KBM-7 (cell line): ENCODE measurements at places on chromosomes 2 and 18.

GRCh38 chr2:165287094-165287778, 48.0 kb downstream of the SCN2A start:
- DNase-seq: no peak

DNA sequence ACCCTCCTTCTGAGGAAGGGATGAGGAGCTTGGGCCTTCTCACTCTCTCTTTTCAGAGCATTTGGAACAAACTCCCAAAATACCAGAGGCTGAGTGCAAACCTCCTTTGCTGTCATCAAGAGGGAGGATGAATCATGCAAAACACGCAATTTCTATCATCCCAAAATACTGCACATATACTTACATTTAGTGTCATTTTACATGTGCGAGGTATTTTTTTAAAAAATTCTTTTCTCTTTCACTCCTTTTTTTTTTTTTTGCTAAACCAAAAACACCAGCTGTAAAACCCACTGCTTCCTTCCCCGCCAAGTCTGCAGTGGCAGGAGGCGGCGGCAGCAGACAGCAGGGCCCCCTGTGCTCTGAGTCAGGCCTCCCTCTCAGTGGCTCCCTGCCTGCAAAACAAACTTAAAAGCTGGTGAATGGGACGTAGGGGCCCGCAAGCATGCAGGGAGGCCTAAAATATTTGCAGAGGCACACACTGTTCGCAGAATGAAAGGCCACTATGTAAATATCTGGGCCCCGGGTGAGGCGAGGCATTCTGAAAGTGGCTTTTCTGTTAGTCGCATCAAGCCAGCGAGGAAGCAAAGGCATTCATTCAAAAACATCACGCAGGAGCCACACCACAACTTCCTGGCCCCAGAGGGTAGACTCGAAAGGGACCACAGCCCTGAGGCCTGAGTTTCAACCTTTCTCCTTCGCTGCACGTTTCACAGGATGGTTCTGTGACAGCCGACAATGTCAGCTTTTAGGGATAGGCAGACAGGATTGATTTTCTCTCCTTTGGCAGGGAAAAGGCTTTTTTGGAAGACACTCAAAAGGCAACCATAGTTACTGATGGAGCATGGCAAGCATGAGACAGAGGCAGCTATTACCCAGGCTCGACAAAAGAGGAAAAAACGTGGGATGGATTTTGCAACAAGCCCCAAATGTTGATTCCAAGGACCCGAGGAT, 73.4 kb downstream of the ACTR2 start:
- DNase-seq: peak; percentile 77

DNA sequence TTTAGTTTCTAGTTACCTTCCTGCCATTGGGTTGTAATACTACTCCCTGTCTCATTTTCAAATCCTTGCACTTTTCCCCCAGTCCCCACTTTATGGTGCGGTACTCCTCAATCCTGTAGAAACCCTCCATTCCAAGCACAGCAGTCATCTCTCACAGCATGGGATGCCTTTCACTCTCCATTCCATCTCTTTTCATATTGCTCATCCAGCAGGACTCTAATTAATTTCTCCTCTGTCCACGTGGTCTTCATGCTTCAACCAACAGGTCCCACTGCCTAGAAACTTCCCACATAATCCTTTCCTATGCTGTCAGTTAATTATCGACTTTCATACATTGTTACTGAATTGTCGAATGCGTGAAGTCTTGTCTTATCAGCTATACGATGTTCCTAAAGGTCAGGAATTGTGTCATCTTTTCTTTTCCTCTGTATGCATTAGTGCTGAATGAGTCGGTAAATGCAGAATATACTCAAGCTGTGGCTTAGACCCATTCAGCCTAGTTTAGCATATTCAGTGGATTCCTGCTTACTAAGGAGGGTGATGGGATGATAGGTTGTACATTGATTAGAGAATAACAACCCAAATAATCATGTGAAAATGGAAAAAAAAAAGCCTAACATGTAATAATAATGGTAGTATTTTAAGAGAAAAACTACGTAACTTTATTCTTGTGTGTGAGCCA, 89.7 kb downstream of the CRIM1 start:
- DNase-seq: no peak

GRCh38 chr2:106827158-106827557, 58.8 kb downstream of the ST6GAL2 start:
- DNase-seq: no peak

DNA sequence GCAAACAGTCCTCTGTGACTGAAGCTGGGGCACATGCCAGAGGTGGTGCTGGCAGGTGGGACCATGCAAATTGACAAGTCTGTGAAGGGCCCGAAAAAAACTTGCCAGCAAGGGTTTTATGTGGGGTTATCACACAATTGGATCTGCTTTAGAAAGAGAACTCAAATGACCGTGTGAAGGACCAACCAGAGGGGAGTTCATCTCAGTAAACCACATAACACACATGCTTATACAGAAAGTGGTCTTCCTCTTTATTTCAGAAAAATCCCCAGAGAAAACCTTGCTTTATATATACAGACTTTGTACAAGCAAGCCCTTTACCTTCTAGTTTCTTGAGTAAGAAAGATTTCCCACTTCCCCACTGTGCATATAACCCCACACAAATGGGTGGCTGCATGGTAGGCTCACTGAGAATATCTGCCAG, 46.7 kb downstream of the KIDINS220 start:
- DNase-seq: no peak

DNA sequence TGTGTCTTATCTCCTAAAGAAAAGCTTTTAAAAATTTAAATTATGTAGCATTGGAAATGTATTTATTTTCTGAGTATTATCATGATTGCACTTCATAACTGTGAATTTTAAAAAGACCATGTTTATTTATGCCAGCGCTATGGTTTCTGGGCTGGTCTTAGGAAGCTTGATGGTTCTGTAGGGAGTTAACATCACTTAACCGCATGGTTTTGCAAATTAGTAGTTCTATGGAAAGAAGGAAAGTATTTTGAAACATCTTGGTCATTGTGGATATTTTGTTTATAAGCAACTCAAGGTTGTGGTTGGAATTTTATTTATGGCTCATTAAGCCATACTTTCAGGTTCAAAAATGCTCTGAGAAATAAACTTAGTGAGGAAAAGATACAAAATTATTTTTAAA, 549.4 kb downstream of the STK39 start:
- DNase-seq: no peak

- DNase-seq: no peak
Observed at GRCh38 chr2:176637486-176638166, 368.4 kb downstream of the MTX2 start.

DNA sequence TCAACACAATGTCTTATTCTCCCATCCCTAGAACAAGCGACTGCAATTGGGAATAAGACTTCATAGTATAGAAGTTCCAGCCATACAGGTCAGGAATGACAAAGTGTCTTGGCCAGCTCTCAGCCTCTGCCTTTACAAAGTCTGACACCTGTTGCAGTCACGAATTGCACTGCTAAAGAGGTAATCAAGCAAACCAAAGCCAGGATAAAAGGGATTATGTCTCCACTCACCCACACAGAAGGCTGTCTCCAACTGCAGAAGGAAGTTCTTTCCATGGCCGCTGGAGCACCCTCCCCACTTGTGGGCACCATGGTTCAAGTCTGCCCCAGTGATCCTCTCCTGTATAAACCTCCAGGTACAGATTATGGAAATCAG, 114.8 kb upstream of the PKDCC start:
- no peak for DNase-seq

- no peak for DNase-seq
Observed at GRCh38 chr2:154713675-154714074, 15.2 kb downstream of the KCNJ3 start.

DNA sequence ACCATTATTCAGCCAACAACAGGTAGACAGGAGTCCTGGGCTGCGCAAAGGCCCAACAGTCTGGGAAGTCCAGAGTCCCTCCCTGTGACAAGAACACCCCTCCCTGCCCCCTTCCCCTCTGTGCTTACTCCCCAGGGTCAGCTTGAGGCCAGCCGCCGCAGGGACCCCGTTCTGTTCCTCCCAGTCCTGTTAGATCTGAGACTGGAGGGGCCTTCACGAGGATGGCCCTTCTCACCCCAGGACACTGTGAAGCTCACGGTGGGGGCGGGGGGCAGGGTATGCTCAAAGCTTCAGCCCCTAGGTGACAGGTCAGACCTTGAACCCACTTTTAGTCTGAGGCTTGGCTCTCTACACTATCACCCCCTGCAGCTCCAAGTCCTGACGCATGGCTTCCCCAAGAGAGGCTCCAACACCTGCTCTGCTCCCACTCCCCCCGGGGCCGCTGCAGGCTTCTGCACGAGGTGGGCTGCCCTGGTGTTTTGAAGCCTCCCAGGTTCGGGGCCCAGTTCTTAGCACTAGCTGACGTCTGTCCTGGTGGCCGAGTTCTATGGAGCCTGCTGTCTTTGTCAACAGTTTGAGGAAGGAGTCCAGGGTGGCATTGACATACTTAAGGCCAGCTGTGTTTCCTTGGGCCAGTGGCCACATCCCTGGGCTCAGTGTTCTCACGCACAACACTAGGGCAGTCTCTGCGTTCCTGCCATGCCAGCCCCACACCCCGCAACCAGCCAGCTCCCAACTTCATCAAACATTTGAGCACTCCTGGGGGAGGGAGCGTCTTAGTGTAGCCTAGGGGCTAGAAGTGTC, 37.2 kb upstream of the HPCAL1 start:
- DNase-seq: no peak
